ENCODE measurements at places on chromosomes 5 and 9. TPM values are rescaled to one million over a fixed set of nuclear protein-coding genes. Genes with fewer than 3 reads are reported as not detected.

Gene IL3
- not detected for total RNA-seq

Gene NUTM2G
- total RNA-seq, result not detected

Gene UGT3A1
- not detected for total RNA-seq

Gene PCDHB7
- 1.3 TPM for total RNA-seq

Gene CCDC180
- total RNA-seq, result 2.9 TPM

Gene BARHL1
- not detected for total RNA-seq

Gene FGF10
- not detected for total RNA-seq

Gene MCIDAS
- total RNA-seq, result 2.9 TPM

Gene SLC6A7
- not detected for total RNA-seq

Gene TTLL11
- total RNA-seq, result 1.1 TPM

Gene ADGRD2
- total RNA-seq, result not detected

Gene TCF7
- total RNA-seq, result 24.0 TPM

Gene INSL4
- not detected for total RNA-seq

Gene CCL28
- 5.8 TPM for total RNA-seq

Gene ARHGEF37
- 3.2 TPM for total RNA-seq

Gene IL17B
- not detected for total RNA-seq

Gene PRUNE2
- total RNA-seq, result 0.18 TPM

Gene CRHBP
- 0.10 TPM for total RNA-seq

Gene IL4
- not detected for total RNA-seq

Gene ADAMTS6
- 0.64 TPM for total RNA-seq

Gene SUSD3
- total RNA-seq, result 5.0 TPM

Gene DAPK1
- 0.87 TPM for total RNA-seq

Gene RAD23B
- 114 TPM for total RNA-seq

Gene PHPT1
- total RNA-seq, result 204 TPM

Gene SLC46A2
- not detected for total RNA-seq

Data from Panc1 (cell line).